ENCODE measurements at places on chromosomes 1 and 21.

GRCh38 chr1:229034342-229034741 lies 236.6 kb upstream of the RAB4A start:
- DNase-seq = no peak

DNA sequence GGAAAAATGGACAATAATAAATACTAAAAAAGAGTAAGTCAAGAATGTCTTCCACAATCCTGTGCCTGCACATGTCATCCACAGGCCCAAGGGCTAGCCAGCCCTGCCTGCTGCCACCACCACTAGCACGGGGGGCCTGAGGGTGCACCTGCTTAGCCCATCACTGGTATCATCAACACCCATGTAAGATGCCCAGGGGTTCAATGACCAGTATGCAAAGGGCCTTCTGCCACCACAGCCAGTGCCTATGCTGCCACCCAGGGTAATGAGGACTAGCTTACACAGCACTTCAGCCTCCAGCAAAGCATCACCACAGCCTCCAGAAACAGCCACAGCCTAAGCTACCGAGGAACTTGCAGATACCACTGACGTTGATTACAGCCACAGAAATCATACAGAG lies 46.3 kb downstream of the POFUT2 start:
- no peak for DNase-seq

DNA sequence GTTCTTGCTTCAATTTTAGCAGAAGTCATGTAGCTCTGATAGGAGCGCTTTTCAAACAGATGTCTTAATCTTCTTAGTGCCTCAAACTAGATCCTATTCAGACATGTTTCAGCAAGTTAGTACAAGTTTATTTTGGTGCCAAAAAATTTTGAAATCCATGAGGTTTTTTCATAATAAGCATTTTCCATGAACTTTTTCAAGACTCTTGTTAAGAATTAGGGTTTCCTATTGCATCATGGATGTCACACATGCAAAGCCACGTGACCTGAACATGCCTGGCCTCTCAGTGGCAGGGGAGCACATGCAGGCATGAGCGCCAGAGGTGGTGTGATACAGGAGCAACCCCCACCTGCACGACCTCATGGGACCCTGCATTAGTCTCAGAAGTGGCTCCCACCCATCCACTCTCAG lies 67.6 kb downstream of the POFUT2 start:
- DNase-seq = no peak

GRCh38 chr1:109884242-109884891 lies 26.3 kb upstream of the CSF1 start:
- no peak for DNase-seq

DNA sequence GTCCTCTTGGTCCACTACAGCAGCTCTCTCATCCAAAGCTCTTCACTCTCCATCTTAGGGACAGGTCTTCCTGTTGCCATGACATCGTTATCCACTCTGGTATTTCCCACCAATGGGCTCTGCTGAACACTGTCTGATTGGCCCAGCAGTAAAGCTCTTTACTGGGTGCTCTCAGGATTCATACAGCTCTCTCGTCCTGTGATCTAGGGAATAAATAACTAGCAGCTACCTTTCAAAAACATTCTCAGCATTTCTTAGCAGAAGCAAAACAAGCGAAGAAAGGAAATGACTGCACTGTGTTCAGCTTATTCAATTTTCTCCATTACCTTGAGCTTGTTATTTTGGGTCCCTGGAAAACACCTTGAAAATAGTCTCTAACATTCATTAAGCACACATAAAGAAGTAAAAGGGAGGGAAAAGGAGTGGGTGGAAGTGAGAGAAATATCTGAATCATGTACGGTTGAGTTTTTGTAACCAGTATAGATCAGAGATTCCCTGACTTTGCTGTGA lies 163.4 kb upstream of the SGIP1 start:
- no peak for DNase-seq

- DNase-seq = no peak
Measured at GRCh38 chr1:213417225-213417820, 366.3 kb downstream of the RPS6KC1 start.

DNA sequence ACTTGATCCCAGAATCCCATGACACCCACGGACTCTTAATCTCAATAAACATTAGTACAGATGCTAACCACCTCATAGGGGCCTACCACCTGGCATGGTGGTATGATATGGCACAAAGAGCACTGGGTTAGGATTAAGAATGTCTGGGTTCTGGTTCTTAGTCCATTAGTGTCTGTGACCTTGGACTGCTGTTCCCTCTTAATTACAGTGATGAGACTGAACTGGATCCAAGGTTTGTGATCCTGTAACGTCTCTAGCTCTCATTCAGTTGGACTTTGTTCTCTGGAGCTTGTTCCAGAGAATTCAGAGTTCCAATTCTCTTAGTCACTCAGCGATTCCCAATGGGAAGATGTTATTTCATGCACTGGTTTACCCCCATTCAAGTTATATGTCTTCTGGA lies 23.6 kb upstream of the PIGC start:
- no peak for DNase-seq

GRCh38 chr1:167648978-167649744 lies 19.1 kb downstream of the RCSD1 start:
- DNase-seq = no peak

DNA sequence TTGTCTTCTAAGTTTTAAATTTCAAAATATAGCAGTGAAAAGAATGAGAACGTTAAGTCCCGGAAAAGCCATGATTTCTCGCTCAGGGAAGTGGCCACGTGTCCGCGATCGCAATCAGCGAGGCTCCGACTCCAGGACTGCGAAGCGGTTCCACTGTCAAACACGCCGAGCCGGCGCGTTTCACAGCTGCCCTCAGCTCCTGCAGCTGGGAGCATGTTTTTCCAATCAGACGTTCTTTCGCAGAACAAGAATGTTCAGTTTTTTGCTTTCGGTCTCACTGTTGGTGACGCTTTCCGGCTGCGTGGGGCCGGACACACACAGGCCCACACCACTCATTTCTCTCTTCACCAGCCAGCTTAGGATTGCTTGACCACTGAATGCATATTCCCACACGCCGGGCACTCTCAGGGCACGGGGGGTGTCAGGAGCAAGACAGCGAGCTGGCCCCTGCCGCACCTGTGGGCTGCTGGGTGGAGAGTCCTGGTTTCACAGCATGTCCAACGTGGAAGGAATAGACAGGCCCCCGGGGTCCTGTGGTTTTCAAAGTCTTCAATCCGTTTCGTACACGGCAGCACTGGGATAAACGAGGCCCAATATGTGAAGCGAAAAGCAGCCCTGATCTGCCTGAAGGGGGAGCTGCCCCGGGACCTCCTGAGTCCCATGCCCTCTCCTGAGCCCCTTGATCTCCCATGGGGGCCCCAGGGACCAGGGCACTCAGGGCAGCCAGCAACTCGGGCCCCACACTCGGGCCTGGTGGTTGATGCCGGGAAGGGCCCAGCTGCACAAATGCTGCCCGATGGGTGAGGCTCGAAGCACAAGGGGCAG lies 47.3 kb upstream of the COL18A1 start:
- peak; percentile 60 for DNase-seq

DNA sequence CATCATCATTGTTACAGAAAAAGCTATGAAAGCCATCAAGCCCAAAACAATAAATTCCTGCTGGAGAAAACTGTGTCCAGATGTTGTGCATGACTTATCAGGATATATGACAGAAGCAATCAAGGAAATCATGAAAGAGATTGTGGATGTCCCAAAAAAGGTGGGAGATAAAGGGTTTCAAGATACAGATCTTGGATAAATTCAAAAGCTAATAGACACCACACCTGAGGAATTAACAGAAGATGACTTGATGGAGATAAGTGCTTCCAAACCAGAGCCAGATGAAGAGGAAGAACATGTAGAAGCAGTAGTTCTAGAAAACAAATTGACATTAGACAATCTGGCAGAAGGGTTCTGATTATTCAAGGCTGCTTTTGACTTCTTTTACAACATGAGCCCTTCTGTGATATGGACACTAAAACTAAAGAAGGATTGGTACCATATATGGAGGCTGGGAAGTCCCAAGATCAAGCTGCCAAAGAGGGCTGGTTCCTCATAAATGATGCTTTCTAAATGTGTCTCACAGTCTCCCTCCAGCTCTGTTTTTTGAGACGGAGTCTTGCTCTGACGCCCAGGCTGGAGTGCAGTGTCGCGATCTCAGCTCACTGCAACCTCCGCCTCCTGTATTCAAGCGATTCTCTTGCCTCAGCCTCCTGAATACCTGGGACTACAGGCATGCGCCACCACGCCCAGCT lies 32.1 kb upstream of the LRIG2 start:
- no peak for DNase-seq

DNA sequence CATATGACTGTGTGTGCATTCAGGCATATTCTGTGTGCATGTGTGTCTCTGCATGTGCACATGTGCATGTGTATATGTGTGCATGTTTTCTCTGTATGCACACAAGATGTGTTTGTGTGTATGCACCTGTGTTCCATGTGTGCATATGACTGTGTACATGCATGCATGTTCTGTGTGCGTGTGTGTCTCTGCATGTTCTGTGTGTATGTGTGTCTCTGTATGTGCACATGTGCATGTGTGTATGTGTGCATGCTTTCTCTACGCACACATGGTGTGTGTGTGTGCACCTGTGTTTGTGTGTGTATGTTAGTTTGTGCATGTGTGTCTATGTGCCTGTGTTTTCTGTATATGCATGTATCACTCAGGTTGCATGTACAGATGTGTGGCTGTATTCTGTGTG lies 42.3 kb downstream of the AJAP1 start:
- no peak for DNase-seq
